ENCODE measurements at places on chromosomes 2 and 18.

DNA sequence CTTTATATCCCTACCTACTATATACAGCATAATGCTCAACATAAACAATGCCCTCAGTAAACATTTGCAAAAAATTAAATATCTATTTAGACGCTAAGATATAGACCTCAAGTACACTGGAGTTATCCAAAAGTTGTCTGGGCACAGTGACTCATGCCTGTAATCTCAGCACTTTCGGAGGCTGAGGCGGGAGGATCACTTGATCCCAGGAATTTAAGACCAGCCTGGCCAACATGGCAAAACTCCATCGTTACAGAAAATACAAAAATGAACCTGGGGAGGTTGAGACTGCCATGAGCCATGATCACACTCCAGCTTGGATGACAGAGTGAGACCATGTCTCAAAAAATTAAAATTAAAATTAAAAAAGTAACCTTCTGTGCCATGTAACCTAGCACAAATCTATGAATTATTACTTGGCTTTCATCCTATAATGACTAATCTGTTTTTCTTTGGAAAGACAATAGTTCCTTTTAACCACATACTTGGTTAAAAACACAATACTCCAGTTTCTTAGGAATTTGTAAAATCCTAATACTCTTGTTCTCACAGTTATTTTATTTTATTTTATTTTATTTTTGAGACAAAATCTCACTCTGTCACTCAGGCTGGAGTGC lies 6.7 kb upstream of the TNFAIP6 start:
- DNase-seq = no peak

- DNase-seq = no peak
Observed at GRCh38 chr2:53913721-53914120, 54.0 kb upstream of the GPR75 start.

- no peak for DNase-seq
Observed at GRCh38 chr18:74213429-74213828, 65.1 kb downstream of the TIMM21 start.

DNA sequence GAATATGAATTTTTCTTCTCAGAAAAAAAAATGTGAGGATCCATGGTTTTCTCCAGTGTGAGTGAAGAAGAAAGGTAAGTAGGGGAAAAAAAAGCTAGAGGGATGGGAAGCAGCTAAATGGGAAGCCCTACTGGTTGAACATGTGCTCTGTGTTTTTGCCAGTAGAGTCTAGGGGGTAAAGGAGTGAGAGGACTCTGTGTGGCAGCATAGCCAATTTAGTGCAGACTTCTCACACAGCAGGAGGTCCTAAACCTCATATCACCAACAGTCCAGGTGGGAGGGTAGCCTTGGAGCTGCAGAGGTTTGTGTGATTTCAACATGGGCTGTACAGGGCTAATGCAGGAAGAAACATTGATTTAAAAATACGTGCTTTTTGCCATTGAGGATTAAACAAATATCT lies 334.5 kb upstream of the SPHKAP start:
- DNase-seq = no peak

GRCh38 chr2:231373786-231374349 lies 21.6 kb upstream of the B3GNT7 start:
- DNase-seq = no peak

DNA sequence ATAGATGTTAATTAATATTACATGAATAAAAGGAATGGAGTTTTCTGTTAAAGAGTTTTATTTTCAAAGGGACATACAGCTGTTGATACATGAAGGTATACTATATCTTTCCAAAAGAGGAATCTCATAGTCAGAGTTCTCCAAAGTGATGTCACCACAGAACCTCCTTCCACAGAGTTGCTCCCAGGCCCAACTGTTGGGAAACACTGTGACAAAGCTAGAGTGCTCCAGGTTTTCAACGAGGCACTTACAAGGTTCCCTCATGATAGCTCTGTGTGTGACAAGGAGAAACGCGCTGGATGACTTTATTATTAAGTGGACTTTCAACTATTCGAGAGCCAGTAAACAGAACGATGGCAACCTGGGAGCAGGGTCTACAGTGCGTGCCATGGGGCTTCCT lies 33.5 kb downstream of the PTPN18 start:
- no peak for DNase-seq

Data from left lung (tissue), 14 donors.